ENCODE measurements at places on chromosomes 13 and 19.

- no peak for DNase-seq
Observed at GRCh38 chr19:29807178-29807577, 4.6 kb upstream of the CCNE1 start.

DNA sequence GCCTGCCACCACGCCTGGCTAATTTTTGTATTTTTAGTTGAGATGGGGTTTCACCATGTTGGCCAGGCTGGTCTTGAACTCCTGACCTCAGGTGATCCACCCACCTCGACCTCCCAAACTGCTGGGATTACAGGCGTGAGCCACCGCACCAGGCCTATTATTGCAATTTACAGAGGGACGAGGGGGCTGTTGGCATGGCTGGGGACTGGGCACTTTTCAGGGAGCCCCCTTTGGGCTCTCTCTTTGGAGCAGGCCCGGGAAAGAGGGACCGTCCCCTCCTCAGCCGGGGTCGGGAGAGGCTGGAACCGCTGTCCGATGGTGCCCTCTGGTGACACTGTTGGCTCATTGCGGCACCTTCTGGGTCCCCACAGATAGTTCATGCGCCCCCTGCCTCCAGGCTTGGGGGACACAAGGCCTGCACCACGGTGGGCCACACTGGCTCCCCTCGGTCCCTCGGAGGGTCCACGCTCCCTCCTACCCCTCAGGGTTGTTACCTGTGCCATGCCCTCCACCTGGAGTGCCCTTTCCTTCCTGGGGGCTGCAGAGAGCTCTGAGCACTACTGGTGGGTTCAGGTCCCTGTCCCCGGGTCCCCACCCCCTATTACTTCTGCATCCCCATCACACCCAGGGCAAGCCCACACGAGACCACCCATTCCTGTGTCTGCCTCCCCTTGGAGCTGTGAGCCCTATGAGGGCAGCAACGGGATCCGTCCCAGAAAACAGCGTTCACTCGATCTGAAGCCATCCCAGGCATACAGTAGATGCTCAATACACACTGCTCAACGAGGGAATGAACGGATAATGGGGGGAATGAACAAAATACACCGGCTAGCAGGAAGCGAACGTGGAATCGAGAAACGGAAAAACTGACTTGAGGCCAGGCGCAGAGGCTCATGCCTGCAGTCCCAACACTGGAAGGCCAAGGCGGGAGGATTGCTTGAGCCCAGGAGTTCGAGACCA lies 12.5 kb downstream of the FEM1A start:
- DNase-seq: no peak

GRCh38 chr13:60590800-60591747 lies 194.1 kb downstream of the TDRD3 start:
- no peak for DNase-seq

- DNase-seq: no peak
Observed at GRCh38 chr19:15895876-15896430, 1.9 kb downstream of the CYP4F2 start.

GRCh38 chr13:21111546-21111945 lies 50.2 kb upstream of the LATS2 start:
- no peak for DNase-seq

GRCh38 chr19:55042688-55043087 lies 4.6 kb upstream of the GP6 start:
- no peak for DNase-seq

GRCh38 chr19:3985643-3986259 lies 488 bp upstream of the EEF2 start:
- DNase-seq: no peak

- DNase-seq: no peak
Observed at GRCh38 chr13:83824120-83824519, 58.2 kb downstream of the SLITRK1 start.

All from ureter (tissue), 1 donor.